Ovary (tissue), 10 donors: ENCODE measurements at places on chromosomes 4 and X.

GRCh38 chrX:10206317-10206716 is 49.5 kb downstream of the CLCN4 start:
- no peak for DNase-seq

DNA sequence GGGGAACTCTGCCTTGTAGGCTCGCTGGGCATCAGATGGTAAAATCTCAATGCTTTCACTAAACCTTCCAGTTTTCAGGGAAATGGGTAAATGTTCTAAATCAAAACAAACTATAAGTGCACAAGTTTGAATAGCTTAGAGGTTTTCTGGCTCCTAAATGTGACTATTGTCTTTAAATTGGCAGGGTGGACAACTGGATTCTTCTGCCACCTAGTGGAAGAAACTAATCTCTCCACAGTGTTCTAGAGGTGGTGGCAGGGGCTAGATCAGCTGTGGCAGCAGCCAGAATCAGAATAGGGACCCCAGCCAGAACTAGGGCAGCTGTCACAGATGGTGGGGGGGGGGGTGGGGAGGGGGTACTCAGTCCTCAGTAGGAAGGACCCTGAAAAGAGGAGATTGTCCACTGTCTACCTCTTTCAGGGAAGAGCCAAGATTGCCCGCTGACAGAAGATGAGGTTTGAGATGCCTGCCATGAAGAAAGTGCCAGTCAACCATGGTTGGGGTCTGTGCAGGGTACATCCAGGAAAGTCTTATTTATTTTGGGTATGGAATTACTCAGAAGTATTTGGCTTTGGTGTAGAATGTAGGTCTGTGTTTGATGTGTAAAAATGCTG is 201.4 kb downstream of the CCNG2 start:
- no peak for DNase-seq

- no peak for DNase-seq
Observed at GRCh38 chr4:144575181-144575580, 70.8 kb upstream of the HHIP start.

DNA sequence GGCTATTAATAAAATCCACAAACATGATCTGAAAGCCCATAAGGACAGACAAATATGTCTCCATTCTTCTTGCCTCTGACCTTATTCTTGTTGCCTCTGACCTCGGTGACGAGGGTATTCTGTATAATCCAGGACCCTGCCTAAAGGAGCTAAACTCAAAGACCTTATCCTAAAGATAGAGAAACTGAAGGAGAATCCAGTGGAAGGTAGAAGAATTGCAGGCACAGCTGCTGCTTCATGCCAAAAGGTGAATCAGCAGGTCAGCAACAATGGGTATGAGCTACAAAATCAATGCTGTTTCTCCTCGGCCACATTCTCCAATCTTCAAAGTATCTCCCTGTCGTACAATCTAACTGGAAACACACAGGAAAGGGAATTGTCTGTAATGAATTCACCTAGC is 71.4 kb downstream of the INTS6L start:
- DNase-seq = no peak

GRCh38 chr4:6991771-6992557 is 51.2 kb upstream of the TADA2B start:
- DNase-seq = no peak

DNA sequence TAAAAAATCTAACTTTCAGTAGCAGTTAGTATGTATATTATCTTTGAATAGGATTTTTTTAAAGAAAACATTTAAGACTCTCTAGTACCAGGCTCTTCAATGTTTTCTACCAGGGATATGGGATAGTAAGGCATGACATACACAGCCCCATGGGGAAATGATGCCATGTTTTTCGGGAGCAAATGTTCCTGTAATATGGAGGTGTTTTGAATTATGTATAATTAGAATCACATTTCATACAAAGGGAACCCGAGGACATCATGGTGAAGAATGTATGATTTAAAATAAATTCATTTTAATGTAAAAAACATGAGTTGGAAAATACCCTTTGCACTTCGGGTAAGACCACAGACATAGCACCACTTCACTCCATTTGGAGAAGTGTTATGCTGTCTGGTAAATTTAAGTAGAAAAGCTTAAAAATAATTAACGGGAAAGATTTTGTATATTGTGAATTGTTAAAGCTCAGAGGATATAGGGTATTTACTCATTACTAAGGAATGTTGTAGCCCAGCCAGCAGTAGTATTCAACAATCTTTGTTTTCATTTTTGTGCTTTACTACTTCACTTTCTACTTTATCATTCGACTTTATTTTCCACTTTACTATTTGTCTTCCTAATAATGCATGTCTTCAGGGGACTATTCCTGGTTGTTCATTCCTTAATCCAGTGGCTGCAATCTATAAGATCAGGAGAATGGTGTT is 2050.7 kb downstream of the ARAP2 start:
- DNase-seq = no peak

GRCh38 chr4:145130788-145131399 is 32.8 kb downstream of the ABCE1 start:
- no peak for DNase-seq

DNA sequence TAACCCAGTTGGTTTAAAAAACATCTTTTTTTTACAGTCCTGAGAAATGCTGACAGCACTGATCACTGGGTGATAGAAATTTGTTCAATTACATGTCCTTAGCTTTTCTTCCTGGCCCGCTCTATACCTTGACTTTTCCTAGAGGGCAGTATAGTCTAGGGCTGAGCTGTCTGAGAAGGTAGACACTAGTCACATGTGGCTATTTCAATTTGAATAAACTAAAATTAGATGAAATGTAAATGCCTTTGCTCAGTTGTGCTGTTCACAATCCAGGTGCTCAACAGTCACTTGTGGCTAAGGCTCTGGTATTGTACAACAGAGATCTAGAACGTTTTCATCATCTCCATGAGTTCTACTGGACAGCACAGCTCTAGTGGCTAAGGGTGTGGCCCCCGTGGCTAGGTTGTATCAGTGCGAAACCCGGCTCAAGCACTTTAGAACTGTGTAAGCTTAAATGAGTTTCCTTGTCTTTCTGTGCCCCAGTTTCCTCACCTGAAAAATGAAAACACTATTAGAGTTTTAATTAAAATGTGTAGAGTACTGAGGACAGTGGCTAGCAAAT is 111.6 kb upstream of the WDR17 start:
- no peak for DNase-seq

GRCh38 chr4:169841776-169842175 is 84.0 kb upstream of the HPF1 start:
- DNase-seq = no peak

DNA sequence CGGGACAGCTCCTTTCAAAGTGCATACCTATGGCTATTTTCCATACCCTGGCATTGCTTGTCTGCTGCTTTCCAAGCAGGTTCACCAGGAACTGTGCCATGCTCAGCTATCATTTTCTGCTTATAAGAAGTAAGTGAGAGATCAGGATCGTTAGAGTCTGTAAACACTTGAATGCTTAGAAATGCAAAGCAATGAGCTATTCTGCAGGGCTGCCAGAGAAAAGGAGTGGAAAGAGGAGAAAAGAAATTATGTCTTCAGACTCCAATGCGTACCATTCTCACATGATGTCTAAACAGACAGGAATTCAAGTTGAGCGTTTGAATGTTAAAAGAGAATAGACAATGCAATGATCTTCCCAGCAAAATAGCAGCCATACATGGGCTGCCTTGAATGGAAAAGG is 245.5 kb upstream of the SLC7A11 start:
- no peak for DNase-seq

DNA sequence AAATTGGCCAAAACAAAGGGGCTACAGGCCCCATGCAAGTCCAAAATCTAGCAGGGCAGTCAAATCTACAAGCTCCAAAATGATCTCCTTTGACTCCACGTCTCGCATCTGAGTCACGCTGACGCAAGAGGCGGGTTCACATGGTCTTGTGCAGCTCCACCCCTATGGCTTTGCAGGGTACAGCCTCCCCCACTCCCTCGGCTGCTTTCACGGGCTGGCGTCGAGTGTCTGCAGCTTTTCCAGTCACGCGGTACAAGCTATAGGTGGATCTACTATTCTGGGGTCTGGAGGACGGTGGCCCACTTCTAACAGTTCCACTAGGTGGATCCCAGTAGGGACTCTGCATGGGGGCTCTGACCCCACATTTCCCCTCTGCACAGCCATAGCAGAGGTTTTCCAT is 99.2 kb upstream of the KCNIP4 start:
- DNase-seq = no peak

GRCh38 chr4:185589067-185589836 is 53.9 kb upstream of the PDLIM3 start:
- no peak for DNase-seq

DNA sequence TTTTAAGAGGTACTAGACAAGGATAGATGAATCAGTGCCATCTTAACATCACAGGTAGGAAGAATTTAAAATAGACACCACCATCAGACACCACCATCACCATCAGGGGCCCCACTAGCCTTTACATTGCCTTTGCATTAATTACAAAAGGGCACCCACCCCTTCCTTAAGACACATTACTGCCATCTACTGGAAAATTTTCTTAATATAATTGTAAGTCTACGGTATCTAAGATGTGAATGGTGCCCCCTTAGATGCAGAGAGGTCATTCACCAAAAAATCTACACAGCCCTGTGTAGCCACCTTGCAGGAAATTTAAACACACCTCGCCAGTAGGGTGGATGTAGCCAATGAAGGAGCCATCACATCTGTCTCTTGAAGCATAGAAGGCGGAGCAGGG is 184.1 kb downstream of the MID1IP1 start:
- no peak for DNase-seq

DNA sequence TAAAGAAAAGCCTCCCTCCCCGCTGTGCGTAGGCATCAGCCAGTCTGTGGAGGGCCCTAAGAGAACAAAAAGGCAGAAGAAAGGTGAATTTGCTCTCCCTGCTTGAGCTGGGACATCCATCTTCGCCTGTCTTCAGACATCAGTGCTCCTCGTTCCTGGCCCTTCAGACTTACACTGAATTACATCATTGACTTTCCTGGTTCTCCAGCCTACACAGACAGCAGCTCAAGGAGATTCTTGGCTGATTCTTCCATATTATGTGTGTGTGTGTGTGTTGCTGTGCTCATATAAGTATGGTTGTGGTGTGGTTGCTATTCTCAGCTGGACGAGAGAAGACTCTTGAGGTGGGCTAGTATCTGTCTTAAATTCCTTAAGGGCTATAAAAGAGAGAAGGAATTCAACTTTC is 35.5 kb upstream of the CD99L2 start:
- no peak for DNase-seq

DNA sequence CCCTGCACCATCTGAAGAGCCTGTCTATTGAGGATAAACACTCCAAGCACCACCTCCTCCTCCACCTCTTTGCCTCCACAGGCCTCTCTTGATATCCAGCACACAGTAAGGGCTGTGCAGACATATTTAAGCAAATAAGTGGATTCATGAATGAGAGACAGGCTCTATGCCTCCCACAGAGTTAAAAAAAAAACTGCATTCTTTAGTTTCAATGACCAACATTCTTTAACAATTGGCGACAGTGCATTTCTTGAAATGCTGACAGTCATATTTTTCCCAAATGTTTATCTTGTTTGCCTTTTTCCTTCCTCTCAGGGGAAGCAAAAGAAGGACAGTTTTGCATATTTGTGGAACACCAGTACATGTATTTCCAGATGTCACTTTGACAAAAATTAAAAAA is 38.6 kb downstream of the MXRA5 start:
- DNase-seq = no peak

GRCh38 chrX:131841496-131842437 is 181.3 kb upstream of the STK26 start:
- no peak for DNase-seq

GRCh38 chr4:182528819-182529218 is 285.6 kb downstream of the TENM3 start:
- DNase-seq = no peak

DNA sequence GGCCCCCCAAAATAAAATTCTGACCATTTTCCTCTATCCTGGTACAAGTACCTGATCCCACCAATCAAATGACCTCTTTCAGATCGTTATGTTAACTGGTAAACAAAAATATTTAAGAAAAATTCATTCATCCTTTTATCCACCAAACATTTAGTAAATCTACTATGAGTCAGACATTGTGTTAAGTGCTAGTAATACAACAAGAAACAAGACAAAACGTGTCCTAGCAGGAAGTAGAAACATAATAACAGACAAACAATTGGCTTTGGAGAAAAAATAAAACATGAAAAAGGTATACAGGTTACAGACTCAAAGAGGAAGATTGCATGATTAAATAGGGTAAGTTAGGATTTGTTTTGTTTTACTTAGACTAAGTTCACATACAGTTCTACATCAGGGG is 43.7 kb downstream of the ANTXR2 start:
- no peak for DNase-seq

DNA sequence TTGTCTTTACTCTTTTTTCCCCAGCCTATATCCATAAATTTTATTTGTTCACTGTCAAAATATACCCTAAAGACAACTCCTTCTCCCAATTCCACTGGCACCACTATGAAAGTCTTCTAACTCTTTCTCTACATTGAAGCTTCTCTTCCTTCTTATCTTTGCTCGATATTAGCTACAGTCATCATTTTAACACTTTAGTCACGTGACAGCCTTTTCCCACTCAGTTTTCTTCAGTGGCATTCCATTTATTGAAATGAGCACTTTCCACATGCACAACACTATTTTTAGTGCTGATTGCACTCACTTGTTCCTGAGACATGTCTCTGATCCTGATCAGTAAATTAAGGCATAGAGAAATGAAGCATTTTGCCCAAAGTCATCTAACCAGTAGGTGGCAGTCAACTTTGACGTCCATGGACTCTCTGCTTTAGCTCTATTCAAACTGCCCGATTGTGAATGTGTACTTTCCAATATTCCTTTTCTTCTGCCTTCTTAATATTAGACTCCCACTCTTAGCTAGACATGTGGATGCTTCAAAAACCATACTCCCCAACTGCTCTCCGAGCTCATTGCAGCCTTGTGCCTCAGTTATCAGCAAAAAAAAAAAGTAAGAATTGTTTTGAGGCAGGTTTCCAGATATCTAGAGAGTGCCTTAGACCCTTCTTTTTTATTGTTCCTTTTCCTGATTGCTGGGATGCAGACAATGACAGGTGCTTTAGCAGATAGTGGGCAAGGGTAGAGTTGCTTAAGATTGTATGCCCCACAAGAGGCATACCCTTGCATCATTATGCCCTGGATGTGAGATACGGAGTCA is 394.4 kb upstream of the ADGRL3 start:
- DNase-seq = no peak

GRCh38 chrX:26070882-26071281 is 67.3 kb upstream of the MAGEB18 start:
- DNase-seq = no peak

DNA sequence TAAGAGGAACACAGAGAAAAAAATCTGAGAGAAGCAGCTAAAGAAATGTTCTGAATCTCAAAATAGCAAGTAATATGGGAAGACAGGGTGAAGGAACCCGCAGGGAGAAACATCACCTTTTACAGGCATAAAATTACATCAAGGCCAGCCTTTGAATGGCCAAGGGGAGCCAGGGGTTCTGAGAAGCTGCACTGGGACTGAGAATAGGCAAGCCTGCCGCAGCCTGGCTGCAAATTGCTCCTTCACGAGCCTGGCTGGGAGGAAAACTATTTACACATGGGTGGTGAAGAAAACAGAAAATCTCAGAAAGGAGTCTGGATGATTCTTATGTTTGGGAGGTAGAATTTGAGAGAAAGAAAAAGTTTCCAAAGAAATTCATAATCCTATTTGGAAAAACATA is 74.5 kb upstream of the QRFPR start:
- DNase-seq = no peak

GRCh38 chr4:36292556-36293188 is 11.3 kb downstream of the DTHD1 start:
- no peak for DNase-seq
